Activated CD4-positive, alpha-beta T cell treated with anti-CD3 and anti-CD28 coated beads, Interleukin-2, amount 10 ng/mL, durations not matched to agents 7 days and 5 days (primary cell): ENCODE measurements at places on chromosomes 3 and 15. TPM values are rescaled to one million over a fixed set of nuclear protein-coding genes. Genes with fewer than 3 reads are reported as not detected.

DNA sequence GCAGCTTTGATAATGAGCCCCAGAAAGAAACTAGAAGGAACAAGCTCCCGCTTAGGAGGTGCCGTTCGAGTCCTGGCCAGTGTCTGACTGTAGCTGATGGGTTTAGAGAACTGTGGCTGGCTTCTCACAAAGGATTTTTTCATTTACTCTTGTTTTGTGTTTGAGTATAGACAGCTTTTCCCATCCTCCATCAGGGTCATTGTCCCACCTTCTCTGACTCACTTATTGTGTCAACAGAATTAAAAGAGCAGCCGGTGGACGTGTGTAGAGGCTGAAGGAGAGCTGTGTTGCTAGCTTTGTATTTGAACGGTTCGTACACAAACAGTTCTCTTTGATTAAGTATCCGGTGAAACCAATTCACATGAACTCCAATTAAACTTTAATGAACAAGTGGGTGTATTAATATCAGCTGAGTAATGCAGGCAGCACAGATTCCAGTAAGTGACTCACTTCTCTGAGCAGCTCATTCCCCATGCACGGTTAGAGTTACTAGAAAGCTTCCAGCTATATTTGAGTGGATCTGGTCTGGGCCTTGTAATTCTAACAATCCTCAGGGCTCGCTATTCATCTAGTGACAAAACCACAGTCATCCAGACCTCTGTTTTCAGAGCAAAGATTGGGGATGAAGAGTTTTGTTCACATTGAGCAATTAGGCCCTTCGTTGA lies 141.0 kb downstream of the LPP start:
- no peak for DNase-seq

DNA sequence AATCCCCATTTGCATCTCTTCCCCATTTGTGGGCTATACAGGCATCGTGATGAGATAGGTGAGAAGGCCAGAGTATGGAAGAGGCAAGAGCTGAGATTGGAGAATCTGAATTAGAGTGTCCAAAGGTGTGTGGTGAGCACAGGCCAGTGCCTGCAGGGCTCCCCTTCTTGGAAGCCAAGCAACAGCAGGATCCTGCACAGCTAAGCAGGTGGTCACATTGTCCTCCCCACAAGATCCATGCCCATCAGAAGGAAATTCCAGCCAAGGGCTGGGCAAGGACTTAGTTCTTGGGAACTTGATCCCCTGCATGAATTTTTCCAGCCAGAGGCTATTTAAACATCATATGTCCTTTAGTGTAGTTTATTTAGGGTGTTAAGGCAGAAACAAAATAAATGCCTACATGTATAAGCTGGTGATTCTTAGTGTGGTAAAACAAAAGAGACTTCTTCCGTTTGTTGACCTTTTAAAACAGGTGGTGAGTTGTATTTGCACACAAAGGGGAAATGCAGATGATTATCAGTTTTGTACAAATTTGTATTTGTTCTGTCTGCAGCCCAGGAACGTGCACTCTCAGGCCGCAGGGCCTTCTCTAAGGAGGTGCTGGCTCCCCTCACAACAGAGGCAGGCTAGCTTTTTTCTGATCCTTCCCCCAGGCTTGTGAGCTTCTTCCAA lies 110.2 kb downstream of the PLCL2 start:
- DNase-seq: no peak

DNA sequence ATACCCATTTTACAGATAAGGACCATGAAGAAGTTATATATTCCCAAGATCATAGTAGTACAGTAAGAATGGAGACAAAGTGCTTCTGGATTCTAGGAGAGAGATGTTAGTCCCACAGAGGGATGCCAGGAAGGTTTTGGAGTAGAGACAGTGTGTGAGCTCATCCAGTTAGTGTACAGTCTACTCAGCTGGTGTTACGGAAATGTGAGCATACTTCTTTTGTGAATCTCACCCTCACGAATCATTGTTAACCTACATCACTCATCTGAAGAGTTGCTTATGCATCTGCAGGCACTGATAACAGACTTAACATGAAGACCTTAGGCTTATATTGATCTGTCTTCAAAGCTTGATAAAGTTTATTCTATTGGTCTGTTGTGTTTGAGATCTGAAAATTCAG lies 106.6 kb upstream of the PTPRG start:
- DNase-seq: no peak

- no peak for DNase-seq
Observed at GRCh38 chr3:110544730-110545129, 526.9 kb upstream of the NECTIN3 start.

DNA sequence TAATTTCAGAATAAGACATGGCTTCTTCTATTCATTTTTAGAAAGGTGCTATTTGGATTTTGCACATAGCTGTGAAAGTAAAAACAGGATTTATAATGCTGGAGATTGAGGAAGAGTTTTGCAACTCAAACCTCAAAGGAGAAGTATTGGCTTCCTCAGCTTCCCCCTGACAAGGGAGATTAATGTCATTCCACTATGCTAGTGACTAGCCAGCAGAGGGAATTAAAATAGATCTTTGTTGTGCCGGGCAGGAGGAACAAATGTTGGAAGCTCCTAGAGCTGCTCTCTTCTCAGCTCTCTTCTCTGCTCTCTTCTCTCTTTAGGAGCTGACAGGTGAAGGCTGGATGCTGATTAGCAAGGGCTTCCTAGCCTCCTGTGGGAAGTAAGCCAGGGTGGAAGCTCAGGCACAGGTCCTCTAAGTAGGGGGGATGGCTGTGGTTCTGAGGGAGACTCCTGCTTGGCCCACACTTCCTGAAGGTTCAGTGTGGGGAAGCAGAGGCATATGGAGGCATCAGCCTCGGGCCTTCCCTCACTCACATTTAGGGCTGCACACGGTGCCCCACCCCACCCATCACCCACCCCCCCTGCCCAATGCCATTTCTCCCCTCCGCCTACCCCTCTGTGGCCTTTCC lies 29.6 kb downstream of the CX3CR1 start:
- no peak for DNase-seq

DNA sequence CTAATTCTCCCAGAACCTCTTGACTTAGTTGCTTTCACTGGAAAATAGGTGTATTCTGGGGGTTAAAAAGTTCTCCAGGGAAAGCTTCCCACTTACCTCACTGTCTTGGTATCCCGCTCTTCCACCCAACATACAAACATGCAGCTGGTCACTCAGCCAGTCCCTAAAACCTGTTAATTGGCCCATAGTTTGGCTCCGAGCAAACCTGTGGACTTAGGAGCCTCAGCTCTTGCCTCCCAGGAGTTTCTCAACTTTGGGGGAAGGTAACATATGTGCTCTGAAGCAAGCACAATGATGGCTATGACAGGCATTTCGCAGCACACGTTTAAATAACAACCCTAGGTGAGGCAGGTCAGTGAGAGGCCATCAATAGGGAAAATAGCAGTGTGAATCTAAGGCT lies 25.8 kb upstream of the LRRFIP2 start:
- DNase-seq: no peak

GRCh38 chr15:41970456-41970855 lies 1.9 kb downstream of the EHD4 start:
- no peak for DNase-seq

GRCh38 chr15:51131596-51132290 lies 37.0 kb upstream of the TNFAIP8L3 start:
- no peak for DNase-seq

DNA sequence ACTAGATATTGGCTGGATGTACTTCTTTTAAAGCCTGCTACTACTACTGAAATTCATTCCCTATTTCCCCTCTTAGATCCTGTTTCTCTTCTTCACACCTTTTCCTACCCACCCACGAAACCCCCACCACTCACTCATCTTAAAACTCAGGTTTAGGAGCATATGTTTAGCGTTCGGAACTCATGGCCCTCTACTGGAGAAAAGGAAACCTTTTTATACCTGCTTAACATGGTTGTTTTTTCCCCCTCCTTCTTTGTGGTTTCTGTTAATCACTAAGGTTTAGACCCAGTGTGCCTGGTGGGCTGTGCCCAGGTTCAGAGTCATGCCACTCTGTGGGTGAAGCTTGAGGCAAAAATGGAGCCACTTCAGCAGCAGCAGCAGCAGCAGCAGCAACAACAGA lies 2.6 kb downstream of the ARID3B start:
- peak; percentile 24 for DNase-seq

- no peak for DNase-seq
Observed at GRCh38 chr3:148319161-148319915, 378.4 kb upstream of the AGTR1 start.

GRCh38 chr3:117695321-117695720 lies 985.7 kb downstream of the TUSC7 start:
- DNase-seq: no peak

LIPH gene
- total RNA-seq: not detected

STOML1 gene
- 12.0 TPM for total RNA-seq

FBXW12 gene
- total RNA-seq: not detected

TGM5 gene
- not detected for total RNA-seq

SLC22A13 gene
- total RNA-seq: 0.37 TPM

GCSAM gene
- 9.3 TPM for total RNA-seq
